ENCODE measurements at places on chromosomes 5 and 9.

DNA sequence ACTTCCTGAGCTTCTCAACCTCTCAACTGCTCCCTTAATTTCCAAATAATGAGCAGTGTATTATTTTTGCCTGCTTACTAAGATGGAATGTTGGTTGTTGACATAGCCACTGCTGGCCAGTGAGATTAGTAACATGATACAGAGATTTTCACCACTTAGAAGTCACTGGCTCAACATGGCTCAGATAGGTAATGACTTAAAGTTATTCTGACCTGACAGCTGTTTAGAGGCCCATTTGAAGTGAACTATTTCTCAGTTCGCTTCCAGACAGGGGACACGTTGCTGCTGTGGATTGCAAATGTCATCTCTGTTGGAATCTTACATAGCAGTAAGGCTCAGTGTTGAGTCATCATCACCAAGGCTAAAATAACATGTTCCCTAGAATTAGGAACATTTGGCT is 490.2 kb downstream of the TLE4 start:
- no peak for DNase-seq

GRCh38 chr9:112241491-112241890 is 66.4 kb upstream of the SUSD1 start:
- DNase-seq, result no peak

DNA sequence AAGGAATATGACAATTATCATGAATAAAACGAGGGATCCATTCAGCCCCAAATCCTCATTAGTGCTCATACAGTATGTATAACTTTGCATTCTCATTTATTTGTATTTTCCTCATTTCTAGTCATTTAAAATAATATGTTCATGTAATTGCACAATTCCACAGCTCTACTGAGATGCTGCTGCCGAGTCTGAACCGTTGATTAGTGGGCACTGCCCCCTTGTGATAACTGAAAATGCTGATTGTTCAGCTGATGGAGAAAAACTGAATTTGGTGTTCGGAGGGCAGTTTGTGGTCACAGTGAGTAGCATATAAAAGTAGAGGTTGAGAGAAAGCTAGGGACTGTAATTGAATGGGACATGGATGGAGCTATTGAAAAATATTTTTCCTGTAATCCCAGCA is 12.2 kb upstream of the GPR151 start:
- DNase-seq, result no peak

DNA sequence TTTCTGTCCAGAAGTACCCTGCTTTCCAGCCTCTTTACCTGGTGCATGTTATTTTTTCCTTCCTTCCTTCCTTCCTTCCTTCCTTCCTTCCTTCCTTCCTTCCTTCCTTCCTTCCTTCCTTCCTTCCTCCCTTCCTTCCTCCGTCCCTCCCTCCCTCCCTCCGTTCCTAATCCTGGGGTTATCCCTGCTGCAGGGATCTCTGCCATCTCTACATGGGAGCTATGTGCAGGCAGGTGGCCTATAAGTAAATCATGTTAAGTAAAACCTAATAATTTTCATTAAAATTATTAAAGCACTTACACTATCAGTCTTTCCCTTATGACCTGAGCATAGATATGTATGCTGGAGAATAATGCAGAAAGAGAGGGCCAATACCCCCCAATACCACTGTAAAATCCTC is 351.9 kb downstream of the ZSWIM6 start:
- DNase-seq, result no peak

DNA sequence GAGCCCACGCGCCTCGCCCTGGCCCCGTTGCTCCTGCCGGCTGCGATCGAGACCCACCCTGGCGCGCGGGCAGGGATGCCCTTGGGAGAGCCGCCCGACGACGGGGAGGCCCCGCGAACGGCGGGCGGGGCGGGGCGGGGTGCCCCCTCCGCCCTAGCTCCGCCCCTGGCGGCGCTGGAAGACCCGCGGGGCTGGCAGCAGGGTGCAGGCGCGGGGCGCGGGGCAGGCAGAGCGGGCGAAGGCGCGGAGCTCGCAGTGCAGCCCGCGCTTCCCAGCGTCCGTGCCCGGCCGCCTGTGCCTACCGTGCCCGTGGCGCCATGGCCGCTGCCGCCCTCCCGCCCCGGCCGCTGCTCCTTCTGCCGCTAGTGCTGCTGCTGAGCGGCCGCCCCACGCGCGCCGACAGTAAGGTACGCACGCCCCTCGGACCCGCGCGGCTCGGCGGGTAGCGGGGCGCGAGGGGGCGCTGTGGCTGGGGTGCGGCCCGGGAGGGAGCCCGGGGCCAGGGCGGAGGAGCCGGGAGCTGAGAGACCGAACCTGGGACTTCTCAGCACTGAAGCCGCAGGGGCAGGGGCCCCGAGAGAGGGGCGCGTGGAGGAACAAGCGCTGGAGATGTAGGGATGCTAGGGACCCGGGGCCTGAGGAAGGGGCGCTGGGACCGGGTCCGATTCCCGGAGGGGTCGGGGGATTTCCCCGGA is at the start of gene OLFML2A:
Gene OLFML2A, plus strand, starts transcription at position 180 of the 695 bp plus-strand sequence. Its CDS starts 138 bp downstream, at position 318.
- DNase-seq, result peak; percentile 51

DNA sequence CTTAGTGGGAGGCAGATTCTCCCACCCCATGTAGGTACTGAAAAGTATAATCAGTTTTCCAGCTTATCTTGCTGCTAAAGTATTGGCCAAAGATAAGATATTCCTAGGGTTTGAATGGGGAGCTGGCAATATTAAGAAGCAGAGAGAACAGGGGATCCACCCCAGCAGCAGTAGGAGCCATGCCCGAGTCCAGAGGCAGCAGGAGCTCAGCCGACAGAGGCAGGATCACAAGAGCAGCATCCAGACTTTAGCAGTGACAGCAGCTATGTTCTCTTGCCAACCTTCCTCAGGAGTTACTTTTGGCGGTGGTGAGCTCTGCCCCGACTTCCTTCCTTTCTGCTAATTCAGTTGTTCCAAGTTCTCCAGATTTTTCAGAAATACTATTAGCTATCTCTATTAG is 224.5 kb downstream of the GADD45G start:
- DNase-seq, result no peak

GRCh38 chr9:131148276-131148675 is 22.9 kb downstream of the NUP214 start:
- no peak for DNase-seq

DNA sequence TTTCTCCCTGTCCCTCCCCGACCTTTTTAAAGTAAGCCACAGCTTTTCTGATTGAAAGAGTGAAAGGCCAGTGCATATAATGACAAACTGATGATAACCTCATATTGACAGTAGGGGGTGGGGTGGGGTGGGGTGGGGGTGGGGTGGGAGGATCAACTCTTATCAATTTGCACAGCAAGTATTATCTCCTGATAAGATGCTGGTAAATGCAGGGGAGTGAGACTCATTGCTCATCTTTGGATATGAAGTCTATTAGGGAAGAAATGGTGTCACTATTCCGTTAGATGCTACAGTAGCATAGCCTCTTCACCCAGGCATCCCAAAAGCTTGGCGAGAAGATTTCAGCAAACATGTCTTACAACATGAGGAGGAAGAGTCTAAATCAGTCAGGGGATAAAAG is 38.9 kb upstream of the HMGCS1 start:
- DNase-seq, result no peak

Data from ACHN (cell line).